ENCODE measurements at places on chromosomes 1 and 21.

GRCh38 chr1:161233102-161233501, 4.9 kb downstream of the NR1I3 start:
- no peak for DNase-seq

- DNase-seq = no peak
These were observed 213.1 kb upstream of the USP24 start for GRCh38 chr1:55428231-55428630.

- no peak for DNase-seq
These were observed 14.1 kb downstream of the ZNF697 start for GRCh38 chr1:119634016-119634415.

DNA sequence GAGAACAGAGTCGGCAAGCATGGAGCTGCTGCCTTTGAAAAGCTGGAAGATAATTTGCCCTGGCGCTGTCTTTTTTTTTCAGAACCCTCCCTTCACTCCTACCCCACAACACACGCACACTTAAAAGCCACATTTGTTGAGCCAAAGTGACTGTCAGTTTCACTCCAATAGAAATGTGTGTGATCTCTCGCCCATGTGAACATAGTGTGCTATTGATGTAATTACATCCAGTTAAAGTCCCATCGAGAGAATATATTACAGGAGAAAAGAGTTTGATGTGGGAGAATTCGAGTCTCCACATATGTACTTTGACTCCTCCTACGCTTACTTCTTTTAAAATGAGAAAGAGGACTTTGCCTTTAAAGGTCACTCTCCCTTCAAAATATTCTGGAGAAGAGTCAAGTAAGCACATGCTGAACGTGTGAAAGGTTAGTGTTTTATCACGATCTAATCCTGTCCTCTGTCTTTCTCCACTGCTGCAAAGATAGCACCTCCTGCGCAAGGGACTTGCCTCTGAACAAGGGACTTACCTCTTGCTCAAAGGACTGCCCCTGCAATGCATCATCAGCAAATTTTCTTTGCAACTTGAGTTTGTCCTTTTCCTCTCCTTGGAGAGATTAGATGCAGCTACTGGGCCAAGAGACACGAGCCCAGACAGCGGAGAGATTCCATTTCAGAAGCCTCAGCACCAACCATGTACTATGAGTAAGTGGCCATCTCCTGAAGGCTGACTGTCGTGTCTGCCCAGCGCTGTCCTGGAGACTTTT, 613.9 kb downstream of the PTPRU start:
- DNase-seq = no peak

DNA sequence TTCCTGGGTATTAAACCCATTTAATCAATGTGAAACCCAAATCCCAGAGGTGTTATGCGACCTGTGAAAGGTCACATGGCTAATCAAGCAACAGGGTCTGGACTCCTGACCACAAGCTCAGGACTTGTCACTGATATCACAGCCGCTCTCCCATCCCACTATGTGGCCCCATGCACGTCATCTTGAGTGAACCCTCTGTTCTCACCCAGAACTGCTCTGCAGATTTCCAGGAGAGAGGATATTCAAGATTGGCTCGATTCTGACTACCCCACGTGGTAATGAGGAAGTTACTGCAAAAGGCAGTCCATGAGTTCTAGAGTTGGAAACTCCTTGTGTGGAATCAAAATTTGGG, 173.5 kb upstream of the ETV3 start:
- DNase-seq = no peak

DNA sequence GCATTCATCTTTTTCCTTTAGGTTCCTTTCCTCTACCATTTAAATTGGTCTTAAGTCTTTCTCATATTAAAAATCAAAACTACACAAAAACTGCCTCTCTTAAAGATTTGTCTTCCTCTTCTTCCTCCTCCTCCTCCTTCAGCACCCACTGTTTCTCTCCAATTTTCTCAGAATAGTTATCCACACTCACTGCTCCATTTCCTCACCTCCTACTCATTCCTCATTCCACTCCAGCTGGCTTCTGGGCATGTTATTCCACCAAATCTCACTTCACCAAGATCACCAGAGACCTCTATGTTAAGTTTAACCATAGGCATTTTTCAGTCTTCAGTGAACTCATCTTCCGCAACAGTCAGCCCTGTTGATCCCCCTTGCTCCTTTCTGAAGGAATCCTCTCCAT, 173.7 kb downstream of the SLC35F3 start:
- no peak for DNase-seq

DNA sequence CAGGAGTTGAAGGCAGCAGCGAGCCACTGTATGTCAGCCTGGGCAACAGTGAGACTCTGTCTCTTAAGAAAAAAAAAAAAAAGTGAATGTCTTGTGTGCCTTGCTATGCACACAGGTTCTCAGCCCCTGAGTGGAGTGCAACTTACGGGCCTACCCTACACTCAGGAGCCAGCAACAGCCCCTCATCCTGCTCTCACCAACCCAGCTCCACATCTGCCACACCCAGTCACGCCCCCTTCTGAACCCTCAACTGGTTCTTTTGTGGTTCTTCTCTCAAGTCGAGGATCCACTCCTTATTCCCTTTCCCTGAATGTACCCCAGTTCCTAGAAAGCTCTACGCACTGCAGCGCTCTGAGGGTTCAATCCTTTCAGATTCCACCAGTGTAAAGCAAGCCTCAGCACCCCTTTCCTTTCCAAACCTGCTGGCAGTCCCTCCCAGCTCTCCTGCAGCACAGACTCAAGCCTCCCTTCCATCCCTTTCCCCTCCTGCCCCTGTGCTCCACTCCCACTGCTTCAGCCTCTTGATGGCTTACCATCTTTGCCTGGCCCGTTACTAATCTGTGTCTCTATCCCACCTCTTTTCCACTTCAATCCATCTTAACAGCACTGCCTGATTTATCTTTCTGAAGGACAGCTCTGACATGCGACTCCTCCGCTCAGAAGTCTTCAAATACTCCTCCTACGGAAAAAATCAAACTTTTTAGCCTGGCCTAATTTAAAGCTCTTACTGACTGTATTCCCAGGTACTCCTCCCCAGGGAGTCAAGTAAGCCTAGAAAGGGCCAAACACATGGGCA, 38.1 kb downstream of the GNB1 start:
- DNase-seq = no peak

GRCh38 chr1:202689082-202689481, 21.2 kb downstream of the SYT2 start:
- no peak for DNase-seq

- DNase-seq = no peak
These were observed 92.4 kb upstream of the DPT start for GRCh38 chr1:168821434-168821833.

- DNase-seq = no peak
These were observed 27.2 kb upstream of the FAM3B start for GRCh38 chr21:41289431-41289830.

DNA sequence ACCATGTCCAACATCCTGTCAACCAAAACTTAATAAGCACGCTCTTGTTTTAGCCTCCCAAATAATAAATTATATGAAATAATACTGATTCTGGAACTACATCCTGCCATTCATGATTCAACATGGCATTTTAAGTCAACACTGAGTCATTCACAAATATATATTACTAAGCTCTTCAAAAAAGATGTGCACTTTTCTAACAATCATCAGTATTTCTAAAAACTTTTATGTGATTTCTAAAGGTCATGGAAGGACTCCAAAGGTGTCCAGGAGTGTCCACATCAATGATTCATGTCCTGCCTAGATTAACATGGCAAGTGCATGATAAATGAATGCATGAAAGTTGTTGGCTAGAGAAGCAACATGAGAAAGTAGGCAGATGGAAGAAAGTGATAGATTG, 51.6 kb downstream of the NEGR1 start:
- DNase-seq = no peak

DNA sequence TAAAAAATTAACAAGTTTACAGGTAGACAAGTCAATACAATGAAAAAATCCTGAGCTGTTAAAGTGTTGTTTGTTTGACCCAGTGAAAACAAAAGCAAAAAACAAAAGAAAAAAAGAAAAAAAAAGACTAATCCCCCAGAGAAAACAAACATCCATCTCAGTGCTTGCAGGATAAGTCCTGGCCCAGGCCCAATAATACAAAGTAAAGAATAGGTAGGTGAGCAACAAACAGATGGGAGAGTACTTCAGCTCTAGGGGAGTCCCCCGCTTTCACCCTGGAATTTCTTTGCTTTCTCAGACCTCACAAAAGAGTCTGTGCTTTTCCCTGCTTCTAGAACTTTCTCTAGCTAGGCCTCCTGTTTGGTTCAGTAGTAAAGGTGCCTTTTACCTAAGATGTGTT, 70.3 kb downstream of the ABCA4 start:
- DNase-seq = no peak

GRCh38 chr1:171654201-171654941, 1.9 kb upstream of the MYOC start:
- no peak for DNase-seq

- DNase-seq = peak; percentile 63
These were observed 13.9 kb downstream of the PLA2G2F start for GRCh38 chr1:20153000-20153418.

DNA sequence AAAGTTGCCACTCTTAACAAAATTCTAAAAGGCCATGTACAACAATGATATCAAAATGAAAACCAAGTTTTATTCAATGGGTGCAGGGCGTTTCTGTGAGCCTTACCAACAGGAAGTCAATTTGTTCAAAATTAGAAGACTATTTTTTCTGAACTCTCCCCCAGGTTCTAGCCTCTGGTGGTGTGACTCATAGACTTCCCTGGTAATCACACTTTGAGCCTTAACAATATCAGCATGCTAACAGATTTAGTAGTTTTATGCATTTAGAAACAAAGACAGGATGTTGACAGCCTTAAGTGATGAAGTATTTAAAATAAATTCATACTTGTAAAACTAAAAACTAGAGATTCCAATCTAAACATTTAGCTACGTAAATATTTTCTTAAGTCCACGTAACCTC, 88.4 kb downstream of the LRRC8C start:
- no peak for DNase-seq
